ENCODE measurements at places on chromosomes 13 and 19. TPM values are rescaled to one million over a fixed set of nuclear protein-coding genes. Genes with fewer than 3 reads are reported as not detected.

GRCh38 chr13:99155821-99156220 lies 44.8 kb upstream of the UBAC2 start:
- DNase-seq: no peak
- H3K4me3 ChIP-seq: no peak overlapping the region
- H3K27me3 ChIP-seq: no peaks in the 10 kb centered on the region

DNA sequence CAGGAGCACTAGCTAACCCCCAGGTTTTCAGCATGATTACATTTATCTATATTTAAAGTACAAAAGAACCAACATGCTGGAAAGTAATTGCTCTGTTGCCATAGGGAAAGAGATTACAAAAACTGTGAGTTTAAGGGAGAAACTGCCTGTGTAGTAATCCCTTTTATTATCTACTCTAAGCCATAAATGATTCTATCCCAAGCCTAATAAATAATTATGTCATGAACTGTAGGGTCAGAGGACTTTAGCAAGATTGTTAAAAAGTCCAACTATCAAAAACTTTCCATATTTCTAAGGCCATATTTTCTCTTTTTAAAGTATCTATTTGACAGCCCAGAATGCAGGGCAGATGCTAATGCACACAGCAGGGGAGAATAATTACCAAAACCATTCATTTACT lies 573.8 kb upstream of the MIR17HG start:
- H3K4me1 ChIP-seq: no peaks in the 10 kb centered on the region
- H3K36me3 ChIP-seq: no peaks in the 10 kb centered on the region
- H3K27me3 ChIP-seq: no peaks in the 10 kb centered on the region
- no peak for DNase-seq
- no peak overlapping the region for H3K4me3 ChIP-seq
- no peak overlapping the region for H3K27ac ChIP-seq

DNA sequence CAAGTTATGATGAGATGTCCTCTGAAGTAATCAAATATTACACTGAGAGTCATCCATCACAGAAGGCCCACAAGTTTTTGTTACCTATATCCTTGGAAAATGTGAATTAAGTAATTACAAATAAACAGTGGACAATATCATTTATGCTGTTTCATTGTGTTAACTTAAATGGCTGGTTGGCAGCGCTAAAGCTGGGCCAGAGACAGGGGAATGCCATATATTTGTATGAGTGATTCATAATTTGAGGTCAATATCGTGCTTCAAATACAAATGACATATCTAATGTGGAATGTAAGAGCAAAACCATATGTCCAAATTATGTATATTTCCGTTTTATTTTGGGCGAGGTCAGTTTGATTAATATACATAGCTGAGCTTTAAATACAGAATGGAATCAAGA lies 1556.2 kb downstream of the SLITRK5 start:
- DNase-seq: no peak
- no peaks in the 10 kb centered on the region for H3K27me3 ChIP-seq
- H3K27ac ChIP-seq: no peak overlapping the region
- no peaks in the 10 kb centered on the region for H3K36me3 ChIP-seq

The CPT1C gene
- total RNA-seq: 0.23 TPM

DNA sequence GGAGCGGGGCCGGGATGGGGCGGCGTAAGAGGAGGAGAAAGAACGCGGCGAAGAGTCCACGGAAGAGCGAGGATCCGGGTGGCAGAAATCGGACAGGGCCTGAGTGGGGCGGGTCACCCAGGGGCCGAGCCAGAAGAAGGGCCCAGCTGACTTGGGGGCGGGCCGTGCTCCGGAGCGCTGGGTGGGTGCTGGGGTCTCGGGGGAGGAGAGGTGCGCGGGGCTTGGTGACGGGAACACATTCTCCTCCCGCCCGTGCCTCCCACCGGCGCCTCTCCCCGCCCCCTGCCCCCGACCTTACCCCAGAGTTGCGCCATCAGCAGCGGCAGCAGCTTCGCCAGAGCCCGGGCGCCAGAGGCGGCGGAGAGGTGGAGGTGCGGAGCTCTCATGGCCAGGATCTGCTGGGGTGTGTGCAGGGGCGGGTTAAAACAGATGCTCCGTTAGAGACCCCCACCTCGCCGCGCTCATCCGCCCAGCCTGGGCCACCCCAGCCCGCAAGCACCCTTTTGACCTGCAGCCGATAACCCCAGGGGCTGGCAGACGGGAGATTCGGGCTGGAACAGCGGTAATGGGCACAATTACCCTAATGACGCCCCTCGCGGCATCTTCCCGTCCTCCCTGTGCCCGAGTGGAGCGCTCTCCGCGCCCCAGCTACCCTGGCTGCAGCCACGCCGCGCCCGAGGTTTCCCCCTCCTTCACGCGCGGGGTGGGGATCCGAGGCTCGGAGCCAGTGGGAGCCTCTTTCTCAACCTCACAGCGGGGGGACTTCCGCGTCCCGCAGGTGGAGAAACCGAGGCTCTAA lies 565 bp downstream of the KLK10 start:
- no peaks in the 10 kb centered on the region for H3K36me3 ChIP-seq
- peaks cover 2% of the 10 kb centered on the region for H3K27me3 ChIP-seq
- no peak for DNase-seq
- H3K4me1 ChIP-seq: peaks cover 3% of the 10 kb centered on the region

GRCh38 chr19:2807379-2808128 lies 12.1 kb upstream of the ZNF554 start:
- no peak overlapping the region for H3K27ac ChIP-seq
- H3K27me3 ChIP-seq: no peaks in the 10 kb centered on the region
- H3K4me3 ChIP-seq: no peak overlapping the region
- no peaks in the 10 kb centered on the region for H3K36me3 ChIP-seq

The ADGRL1 gene
- total RNA-seq: 37.7 TPM

DNA sequence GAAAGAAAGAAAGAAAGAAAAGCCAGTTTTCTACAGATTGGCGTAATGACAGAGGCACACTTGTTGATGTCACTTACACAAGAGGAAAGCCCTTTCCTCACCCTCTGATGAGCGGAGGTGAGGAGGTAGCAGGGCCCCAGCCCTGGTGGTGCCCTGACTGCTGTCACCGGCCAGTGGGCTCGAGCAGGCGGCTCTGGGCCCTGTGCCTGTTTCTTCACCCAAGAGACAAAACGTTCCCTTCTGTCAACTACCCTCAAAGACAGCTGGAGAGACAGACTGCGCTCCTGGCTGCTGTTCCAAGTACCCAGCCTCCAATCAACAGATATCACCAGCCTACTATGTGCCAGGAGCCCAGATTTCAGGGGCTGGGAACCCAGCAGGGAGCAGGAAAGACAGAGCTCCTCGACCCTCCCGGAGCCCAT lies 10.1 kb downstream of the EPS15L1 start:
- H3K27ac ChIP-seq: no peak overlapping the region
- no peaks in the 10 kb centered on the region for H3K36me3 ChIP-seq
- H3K4me1 ChIP-seq: peaks cover 35% of the 10 kb centered on the region
- DNase-seq: no peak

The ZNF536 gene
- total RNA-seq: 0.05 TPM
